Posterior vena cava (tissue), 2 donors: ENCODE measurements at places on chromosomes 4 and X. TPM values are rescaled to one million over a fixed set of nuclear protein-coding genes. Genes with fewer than 3 reads are reported as not detected.

Gene MAGEB10
- not detected for total RNA-seq

DNA sequence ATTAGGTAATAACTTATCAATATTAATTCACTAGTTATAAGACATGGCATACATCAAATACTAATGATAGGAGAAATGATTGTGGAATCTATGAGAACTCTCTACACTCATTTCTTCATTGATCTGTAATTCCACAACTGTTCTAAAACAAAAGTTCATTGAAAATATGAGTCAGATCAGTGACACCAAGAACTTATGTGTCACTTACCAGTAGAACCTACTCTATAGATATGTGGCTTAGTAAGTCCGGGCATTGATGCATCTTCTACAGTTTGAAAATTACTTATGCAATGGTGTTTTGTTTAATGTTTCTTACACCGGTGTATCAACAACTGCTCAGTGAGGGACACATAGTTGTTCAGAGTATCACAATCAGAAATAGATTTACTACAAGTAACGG lies 520.3 kb downstream of the ARAP2 start:
- no peak for DNase-seq

GRCh38 chr4:71882113-71882841 lies 98.4 kb upstream of the GC start:
- no peak for DNase-seq

Gene CD40LG
- total RNA-seq: not detected
